Stimulated activated CD4-positive, alpha-beta T cell treated with anti-CD3 and anti-CD28 coated beads, Interleukin-15, amount 100 ng/mL, for 1 hour (primary cell): ENCODE measurements at places on chromosomes 13 and 19.
A peak's percentile ranks its signal among the peaks of the same experiment; 100 is the strongest.

DNA sequence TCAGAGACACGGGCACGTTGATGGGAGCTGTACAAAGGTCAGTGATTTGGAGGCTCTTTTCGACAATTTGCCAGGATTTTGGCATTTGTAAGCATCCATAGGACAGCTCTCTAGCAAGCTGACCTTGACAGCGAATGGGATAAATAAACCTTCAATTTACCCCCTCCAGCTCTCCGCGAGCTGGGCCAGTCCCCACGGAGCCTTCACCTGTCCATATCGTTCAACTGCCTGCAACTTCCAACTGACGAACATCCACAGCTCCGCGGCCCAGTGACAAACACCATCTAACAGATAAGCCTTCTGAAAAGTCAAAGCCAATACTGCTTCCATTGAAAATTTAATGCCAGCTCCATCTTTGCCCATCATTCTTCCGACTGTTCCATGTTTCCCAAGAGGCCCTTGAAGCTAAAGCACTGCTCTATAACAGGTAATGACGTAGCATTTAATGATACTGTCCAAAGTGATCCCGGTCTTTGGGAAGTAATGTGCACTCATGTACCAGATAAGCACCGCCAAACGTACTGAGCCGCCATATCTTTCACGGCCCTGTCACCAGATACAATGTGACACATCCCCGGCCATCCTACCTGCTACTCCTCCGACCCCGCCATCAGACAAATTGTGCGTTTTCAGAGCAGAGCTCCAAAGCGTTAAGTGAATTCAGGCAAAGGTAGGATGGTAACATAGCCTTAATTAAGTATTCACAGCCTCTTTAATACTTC, 365.3 kb upstream of the ZNF507 start:
- DNase-seq = no peak

- DNase-seq = no peak
Observed at GRCh38 chr13:44498502-44498901, 77.6 kb downstream of the TSC22D1 start.

DNA sequence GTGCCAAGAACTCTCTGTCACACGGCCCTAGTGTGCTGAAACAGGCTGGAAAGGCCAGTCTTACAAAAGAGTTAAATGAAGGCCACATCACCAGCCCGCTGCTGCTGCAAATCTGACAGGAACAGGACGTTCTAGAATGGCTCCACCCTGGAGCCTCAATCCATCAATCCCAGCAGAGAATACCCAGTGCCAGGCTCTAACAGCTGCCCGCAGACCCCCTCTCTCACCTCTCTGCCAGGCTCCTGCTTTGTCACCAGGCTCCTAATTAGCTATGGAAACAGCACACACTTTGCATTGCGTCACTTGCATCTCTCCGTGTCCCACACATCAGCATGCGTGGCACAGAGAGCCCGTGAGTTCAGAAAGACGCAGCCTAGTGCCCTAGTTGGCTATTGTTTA, 314.1 kb downstream of the FOXO1 start:
- DNase-seq = no peak

DNA sequence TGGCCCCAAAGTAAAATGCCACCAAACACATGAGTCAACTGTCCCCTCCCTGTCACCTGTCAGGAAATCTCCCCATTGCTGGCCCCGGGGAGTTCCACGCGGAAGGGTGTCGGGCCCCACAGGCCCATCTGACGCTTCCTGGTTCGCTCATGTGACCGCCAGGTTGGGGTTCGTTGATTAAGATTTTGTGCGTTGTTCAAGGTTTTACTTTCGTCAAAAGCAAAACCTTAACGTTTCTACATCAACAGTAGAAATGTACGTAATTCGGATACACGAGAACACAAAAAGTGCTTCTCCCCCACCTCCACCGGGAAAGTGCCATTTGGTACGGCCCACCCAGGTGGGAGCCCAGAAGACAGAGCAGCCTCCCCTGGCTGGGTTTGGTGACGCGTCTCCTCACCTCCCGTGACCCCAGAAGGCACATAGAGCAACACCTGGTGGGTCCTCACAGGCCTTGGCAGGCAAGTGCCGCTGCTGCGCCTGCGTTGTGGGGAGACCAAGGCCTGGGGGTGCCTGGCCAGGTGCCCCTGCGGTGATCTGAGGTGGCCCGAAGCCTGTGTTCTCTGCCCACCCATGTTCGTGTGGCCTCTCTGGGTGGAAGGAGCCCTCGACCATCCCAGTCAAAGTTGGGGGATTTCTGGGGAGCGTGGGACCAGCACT, 161.6 kb downstream of the KDM4B start:
- peak; percentile 18 for DNase-seq

DNA sequence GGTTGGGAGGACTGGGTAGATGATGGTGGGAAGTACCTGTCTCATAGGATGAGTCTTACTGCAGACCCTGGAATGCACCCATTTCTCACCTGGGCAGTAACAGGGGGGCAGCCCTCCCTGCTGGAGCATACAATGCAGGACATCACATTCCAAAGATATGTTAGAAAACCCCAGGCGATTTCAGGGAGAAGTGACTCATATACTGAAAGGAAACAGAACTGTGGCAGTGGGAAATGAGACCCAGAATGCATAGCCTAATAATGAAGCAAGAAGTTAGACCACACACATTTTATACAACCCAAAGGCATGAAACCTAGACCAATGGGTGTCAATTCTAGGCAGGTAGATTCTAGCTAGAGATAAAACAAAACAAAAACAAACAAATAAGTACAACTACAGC, 402.7 kb downstream of the IRS2 start:
- DNase-seq = no peak

- DNase-seq = no peak
Observed at GRCh38 chr13:60448907-60449510, 52.0 kb downstream of the TDRD3 start.

DNA sequence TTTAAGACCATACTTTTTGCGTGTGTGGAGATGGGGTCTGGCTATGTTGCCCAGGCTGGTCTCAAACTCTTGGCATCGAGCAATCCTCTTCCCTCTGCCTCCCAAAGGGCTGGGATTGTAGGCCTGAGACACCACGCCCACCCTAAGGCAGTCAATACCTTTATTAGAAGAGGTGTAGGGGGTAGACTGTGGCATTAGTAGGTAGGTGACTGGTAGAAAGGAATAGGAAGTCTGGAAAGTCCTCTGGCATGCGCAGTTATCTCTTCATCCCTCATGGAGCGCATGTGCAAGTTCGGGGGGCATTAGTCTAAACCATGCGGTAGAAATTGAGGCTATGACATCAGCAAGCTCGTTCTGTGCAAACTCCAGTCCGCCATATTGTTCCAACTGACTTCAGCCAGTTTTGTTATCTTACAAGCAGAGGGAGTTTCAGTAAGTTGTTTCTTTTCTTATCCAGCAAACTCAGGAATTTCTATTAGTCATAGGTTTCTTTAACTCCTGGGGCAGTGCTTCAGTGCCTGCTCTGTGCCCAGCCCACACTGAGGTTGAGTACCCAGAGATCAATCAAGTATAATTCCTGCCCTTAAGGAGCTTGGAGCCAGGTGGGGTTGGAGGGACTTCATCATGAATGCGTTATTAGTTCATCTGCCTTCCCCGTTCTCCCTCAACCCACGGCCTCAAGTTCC, 7.3 kb upstream of the RANBP3 start:
- no peak for DNase-seq

DNA sequence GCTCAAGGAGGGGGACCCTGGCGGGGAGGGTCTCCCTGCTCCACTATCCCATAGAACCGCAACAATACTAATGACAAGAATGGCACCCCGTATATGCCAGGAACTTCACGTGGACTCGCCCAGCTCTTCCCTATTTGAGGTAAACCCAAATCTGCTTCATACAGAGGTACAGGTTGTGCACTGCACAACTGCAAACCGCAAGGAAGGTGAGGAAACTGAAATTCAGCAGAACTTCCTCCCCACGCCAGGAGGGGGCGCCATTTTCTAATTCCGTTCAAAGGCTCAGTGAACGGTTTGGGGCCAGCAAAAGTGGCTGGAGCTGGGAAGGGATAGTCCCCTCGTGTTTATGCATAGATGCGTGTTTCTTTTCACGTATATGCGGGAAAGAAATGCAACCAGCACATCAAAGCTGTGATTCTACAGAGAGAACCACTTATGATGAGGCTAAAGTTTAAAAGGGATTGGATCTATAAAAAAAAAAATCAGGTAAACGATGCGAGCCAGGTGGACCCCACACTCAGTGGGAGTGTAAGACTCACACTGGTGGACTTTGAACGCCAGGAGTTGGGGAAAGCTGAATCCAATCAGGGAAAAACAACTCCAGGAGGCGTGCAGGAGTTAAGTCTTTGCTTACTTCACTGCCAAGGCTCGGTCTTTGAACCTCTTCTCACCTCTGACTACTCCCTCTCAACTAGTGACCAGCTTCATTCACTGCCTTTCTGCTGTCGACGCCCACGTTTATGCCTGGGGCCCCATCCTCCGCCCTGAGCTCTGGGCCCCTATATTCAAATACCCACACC, 20.3 kb downstream of the C19orf81 start:
- DNase-seq = peak; percentile 29

DNA sequence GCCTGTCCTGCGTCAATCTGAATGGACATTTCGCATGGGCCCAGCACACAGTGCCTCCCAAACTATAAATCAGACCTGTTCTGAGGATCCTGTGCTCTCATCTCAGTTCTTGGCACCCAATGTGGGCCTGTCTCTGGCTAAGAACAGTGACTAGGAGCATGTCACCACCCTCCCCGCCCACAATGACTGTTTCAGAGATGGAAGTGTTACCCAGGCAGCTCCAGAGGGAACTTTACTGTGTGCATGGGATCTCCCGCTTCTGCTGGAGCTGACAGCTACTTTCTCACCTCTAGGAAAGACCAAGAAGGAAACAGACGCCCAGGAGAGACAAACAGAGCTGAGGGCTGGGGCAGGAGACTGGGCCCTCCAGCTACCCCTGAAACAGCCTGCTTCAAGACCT, 45.0 kb downstream of the KCTD15 start:
- no peak for DNase-seq

DNA sequence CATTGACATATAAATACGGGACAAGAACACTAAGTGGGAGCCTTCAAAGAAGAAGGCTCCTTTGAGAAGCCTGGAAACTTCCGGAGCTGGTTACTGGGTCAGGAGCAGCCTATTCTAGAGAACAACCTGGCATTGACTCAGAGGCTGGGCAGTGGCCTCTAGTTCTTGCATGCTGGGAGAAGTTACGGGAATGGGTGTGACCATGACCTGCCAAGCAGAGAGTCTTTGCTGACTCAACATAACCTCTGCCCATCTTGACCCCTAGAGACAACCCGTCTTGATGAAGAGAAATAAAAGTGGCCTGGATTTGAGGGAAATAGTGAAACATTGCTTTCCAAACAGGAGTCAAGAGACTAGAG, 21.0 kb downstream of the STARD13 start:
- no peak for DNase-seq

- no peak for DNase-seq
Observed at GRCh38 chr19:29098863-29099481, 114.0 kb downstream of the UQCRFS1 start.

DNA sequence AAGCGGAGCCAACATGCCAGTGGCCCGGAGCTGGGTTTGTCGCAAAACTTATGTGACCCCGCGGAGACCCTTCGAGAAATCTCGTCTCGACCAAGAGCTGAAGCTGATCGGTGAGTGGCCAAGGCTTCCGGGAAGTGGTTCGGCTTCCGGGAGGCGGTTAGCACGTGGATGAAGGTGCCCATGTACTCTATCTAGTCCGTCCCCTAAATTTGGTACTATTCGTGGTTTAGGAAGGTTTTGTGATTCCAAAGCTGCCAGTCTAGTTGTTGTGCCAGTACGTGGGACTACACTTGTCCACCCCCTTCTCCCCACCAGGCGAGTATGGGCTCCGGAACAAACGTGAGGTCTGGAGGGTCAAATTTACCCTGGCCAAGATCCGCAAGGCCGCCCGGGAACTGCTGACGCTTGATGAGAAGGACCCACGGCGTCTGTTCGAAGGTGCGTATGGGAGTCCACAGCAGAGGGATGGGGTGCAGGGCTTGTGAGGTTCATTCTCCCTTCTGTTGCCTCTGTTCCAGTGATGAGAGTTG, 579 bp downstream of the RPS9 start:
- DNase-seq = no peak

- DNase-seq = no peak
Observed at GRCh38 chr19:23095418-23095817, 21.4 kb upstream of the ZNF730 start.

- no peak for DNase-seq
Observed at GRCh38 chr13:113090415-113090770, 15.2 kb upstream of the F7 start.

DNA sequence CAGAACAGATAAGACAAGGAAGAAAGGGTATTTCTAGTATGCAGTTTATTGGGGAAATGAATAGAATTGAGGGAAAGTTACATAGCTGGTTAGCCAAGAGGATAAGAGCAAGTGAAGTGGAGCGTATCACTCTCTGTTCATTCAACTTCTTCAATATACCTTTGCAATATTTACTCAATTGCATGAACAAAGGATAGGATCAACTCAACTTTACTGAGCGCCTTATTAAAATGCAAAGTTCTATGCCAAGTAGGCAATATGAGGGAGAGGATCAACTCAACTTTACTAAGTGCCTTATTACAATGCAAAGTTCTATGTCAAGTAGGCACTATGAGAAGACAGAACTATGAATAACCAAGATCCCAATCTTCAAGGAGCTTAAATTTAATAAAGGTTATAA, 43.9 kb downstream of the ZC3H13 start:
- DNase-seq = no peak

DNA sequence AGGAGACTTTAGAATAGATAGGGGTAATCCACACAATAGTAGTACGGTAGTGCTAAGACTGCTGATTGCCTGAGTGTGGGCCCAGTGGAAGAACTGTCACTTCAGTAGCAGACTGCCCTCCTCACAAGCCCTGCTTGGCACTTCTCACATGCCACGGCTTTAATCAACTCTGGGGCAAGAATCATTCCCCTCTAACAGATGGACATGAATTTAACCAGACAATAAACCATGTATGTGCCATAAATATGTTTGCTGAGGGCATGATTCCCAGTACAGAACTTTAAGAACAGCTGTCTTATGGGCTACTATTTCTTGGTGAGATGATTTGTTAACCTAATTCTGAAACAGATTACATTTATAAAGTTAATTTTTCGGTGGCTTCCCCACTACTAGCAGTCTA, 22.0 kb downstream of the DPY19L3 start:
- DNase-seq = no peak

DNA sequence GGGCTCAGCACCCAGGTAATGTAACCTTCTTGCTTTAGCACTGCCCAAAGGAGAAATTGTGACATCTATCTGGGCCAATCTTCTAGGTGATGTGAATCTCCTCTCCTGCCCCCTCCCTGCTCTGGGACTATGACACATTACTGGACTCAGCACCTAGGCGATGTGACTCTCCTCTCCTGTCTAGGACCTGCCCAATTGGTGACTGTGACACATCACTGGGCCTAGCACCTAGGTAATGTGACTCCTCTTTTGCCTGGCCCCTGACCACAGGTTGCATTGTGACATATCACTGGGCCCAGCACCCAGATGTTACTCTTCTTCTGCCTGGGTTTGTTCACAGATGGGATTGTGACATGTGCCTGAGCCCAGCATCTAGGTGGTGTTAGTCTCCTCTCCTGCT, 45.0 kb downstream of the ZNF85 start:
- no peak for DNase-seq

DNA sequence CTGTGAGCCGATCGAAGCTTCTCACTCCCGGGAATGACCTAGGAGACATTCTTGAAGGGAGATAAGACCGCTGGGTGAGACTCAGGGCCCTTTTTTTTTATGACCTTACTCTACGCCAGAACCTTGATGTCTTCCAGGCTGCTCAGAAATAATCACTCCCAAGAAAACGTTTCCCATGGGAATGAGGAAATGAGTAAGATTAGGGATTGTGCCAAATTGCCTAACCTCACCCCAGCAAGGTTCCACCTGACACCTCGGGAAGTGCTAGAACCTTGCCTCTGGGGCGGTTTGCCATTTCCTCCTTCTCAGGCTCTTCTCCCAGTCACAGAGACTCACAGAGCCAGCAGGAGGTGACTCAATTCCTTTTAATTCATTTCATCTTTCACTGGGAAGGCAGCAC, 2.3 kb downstream of the SLC46A3 start:
- no peak for DNase-seq
